ENCODE measurements at places on chromosomes 3 and 15. TPM values are rescaled to one million over a fixed set of nuclear protein-coding genes. Genes with fewer than 3 reads are reported as not detected.

Gene SNX22
- not detected for polyA plus RNA-seq

Gene ARNT2
- 8.1 TPM for polyA plus RNA-seq

DNA sequence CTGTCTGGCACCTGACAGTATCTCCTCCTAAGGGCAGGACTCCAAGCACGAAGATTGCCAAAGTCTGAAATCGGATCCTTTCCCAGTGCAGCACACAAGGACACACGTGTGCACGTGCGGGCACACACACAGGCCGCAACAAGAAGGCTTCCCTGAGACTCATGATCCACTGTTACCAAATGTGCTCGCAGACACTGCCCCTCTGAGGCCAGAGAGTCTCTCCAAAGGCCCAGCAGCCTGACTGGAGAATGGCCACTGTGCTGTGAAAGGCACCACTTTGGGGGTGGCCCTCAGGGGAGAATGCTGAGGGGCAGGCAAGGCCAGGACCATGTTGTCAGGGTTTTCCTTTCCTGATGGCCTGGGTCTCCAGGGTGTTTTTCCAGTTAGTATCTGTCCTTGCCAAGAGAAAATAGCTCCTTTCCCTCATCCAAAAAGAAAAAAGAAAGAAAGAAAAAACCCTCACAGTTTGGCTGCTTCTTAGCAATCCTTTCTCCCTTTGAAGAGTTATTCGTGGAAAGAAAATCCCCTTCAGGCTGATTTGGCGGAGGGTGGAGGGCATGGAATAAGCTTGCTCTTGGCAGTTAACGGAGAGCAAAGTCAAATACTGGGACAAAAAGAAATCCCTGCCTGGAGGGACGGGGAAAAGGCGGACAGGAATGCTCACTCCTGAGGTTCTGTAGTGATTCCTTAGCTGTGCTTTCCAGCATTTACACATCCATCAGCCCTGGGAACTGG lies 112.2 kb upstream of the ETV5 start:
- no peak for DNase-seq

- no peak for DNase-seq
These were observed 215.2 kb upstream of the ROPN1 start for GRCh38 chr3:124207077-124207476.

DNA sequence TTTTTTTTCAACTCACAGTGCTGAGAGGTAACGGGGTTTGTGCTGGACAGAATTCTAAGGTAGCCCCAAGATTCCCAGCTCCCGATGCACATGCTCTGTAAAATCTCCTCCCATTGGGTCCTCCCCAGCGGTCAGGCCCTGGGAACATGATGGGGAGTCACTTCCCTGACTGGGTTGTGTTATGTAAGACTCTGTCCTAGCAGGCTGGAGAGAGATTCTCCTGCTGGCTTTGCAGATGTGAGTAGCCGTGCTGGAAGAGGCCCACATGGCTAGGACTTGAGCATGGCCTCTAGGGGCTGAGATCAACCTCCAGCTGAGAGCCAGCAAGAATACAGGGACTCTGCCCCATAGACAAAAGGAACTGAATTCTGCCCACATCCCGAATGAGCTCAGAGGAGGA lies 83.7 kb upstream of the OXTR start:
- no peak for DNase-seq

All from muscle of arm (tissue), 14 donors.